ENCODE measurements at places on chromosomes 1 and 21.
A peak's percentile ranks its signal among the peaks of the same experiment; 100 is the strongest.

DNA sequence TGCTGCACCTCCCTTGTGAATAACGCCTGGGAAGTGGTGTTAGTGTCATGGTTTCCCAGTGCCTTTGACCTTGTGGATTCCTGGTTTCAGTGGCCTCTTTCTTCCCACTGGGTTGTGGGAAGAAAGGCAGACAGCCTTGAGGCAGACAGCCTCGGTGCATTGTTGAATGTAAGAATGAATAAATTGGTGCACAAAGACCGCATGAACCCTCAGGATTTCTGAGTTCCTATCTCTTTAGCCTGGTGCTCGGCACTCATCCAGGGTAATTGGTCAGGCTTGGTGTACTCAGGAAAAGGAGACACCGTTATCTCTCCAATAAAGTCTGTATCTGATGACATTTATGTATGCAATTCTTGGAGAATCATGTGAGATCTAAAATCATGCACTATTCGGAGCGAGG is 5.1 kb downstream of the ZNF362 start:
- DNase-seq: no peak

DNA sequence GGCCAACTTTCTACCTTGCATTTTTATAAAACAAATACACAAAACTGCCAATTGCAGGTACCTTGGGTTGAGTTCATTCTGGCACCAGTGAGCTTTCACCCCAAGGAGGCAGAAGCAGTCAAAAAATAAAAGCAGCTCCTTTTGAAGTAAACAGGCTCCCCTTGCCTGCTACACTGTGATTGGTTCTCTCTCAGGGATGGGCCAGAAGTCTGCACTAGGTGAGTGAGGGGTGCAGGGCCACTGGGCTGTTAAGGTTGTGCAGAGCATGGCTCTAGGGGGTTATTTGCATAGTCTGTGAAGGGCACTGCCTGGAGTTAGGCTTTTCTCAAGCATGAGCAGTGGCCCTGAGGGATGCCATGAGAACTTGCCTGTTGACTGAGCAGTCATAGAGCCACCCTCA is 39.1 kb downstream of the AKNAD1 start:
- DNase-seq: no peak

DNA sequence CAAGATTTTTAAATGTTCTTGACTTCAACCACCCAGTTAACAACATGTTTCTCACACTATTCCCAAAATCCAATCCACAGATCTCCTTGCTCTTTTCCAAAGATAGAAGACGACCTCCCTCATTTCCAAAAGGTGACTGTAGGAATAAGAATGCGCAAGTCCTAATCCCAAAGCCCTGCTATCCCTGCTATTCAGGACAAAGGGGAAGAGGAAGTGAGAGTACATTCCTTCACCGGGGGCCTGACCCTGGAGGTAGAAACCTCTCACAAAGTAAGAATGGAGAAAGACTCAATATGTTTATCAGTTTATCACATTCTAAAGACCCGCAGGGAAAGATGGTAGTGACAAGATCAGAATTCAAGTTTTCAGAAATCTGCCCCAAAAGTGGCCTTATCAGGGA is 55.7 kb downstream of the PLEKHA6 start:
- DNase-seq: no peak

DNA sequence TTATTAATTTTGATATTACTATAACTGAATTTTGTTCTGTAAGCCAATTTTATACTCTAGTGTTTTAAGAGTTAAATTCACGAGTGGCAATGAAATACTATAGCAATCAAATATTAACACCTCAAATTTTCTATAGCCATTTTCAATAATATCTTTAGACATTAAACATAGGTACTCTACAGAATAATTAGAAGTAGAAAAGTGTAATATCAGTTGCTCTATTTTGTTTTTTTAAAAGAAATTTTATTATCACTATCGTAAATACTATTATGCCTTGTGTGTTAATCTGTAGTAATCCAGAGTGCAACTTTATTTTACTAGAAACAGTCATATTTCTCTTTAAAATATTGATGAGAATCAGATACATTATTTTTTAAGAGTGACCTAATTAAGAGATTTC is 691.2 kb downstream of the USP25 start:
- no peak for DNase-seq

GRCh38 chr1:232132572-232132971 is 497.4 kb downstream of the SIPA1L2 start:
- no peak for DNase-seq

- DNase-seq: peak; percentile 56
These were observed 14.6 kb upstream of the MEX3A start for GRCh38 chr1:156096640-156097391.

- DNase-seq: no peak
These were observed 1351.7 kb downstream of the MRPL39 start for GRCh38 chr21:24255591-24255990.

- DNase-seq: no peak
These were observed 45.7 kb upstream of the PAXBP1 start for GRCh38 chr21:32817208-32817607.

DNA sequence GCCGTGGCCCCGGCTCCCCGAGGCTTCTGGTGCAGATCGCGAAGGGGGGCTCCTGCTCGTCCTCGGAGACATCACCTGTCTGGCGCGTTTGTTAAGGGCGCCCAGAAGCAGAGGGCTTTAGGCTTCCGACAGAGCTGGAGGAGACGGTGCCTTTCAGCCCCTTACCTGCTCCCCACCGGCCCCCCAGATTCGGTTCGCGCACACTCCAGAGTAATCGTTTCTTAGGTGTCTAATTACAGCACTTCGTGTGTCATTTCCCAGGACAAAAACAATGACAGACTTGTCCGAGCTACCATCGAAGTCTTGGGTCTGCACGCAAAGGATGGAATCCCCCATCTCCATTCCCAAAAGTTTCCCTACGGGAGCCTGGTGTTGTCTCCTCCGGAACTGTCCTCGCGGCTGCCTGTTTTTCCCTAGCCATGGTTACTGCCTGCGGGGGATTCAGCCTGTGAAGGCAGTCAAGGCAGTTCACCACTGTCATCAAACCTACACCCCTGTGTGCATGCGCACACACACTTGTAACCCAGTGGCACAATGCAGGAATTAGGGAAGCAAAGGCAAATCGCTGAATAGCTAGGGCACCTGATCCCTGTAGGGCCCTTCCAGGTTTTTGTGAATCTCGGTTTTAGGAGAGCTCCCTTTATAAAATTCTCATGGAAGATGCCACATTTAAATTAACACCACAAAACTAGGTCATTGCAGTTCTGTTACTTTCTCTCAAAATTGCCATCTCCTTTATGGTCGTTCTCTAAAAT is 738 bp upstream of the CDC42BPA start:
- no peak for DNase-seq

DNA sequence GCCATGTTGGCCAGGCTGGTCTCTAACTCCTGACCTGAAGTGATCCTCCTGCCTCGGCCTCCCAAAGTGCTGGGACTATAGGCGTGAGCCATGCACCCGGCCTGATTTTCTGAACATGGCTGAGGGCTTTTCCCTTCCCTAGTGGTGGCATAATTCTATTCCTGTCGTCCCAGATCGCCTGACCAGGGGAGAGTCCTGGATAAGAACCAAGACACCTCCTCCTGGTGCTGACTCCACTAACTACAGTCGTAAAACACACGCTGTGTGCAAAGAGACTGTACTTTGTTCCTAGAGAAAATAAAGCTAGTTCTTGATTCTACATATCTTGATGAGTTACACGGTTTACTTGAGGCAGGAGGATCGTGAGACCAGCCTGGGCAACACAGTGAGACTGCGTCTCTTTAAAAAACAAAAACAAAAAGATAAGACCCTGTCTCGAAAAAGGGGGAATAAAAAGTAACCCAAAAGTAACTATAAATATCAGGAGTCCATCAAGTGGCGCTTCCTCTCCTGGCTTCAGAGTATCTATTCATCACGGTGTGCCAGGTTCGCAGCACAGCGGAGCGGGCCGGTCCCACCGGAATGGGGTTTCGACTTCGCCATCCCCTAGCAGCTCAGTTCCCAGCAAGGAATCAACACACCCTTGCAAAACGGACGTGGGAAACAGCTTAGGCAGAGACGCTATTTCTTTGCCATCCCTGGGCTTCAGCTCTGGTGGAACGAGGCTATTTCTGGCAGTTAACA is 973 bp downstream of the SDF4 start:
- no peak for DNase-seq

- DNase-seq: no peak
These were observed 8.9 kb upstream of the LGALS8 start for GRCh38 chr1:236514703-236515442.

- peak; percentile 53 for DNase-seq
These were observed at the start of gene SLC19A1 for GRCh38 chr21:45542242-45542666. Gene SLC19A1, minus strand, starts transcription at chr21:45542440. Its CDS starts 4,481 bp downstream, at chr21:45537959.

- DNase-seq: no peak
These were observed 8.4 kb downstream of the QSOX1 start for GRCh38 chr1:180163041-180163440.

DNA sequence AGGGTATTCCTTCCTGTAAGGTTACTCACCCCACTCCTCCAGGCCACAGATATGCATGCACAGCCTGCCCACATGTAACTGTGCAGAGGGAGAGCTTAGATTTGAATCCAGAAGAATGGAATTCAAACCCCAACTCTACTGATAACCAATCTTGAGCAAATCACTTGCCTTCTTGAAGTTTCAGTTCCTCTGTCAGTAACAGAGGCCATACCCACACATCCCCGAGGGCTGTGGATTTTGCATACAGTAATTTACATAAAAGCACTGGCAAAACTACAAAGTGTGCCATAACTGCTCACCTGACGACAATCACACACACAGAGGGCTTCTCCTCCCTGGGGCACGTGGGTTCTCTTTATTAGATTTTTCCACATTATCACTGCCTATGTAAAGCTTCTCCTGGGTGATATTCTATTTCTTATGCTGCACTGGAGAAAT is 18.6 kb downstream of the CD247 start:
- no peak for DNase-seq

- DNase-seq: no peak
These were observed 75.7 kb downstream of the AXDND1 start for GRCh38 chr1:179441501-179441900.

DNA sequence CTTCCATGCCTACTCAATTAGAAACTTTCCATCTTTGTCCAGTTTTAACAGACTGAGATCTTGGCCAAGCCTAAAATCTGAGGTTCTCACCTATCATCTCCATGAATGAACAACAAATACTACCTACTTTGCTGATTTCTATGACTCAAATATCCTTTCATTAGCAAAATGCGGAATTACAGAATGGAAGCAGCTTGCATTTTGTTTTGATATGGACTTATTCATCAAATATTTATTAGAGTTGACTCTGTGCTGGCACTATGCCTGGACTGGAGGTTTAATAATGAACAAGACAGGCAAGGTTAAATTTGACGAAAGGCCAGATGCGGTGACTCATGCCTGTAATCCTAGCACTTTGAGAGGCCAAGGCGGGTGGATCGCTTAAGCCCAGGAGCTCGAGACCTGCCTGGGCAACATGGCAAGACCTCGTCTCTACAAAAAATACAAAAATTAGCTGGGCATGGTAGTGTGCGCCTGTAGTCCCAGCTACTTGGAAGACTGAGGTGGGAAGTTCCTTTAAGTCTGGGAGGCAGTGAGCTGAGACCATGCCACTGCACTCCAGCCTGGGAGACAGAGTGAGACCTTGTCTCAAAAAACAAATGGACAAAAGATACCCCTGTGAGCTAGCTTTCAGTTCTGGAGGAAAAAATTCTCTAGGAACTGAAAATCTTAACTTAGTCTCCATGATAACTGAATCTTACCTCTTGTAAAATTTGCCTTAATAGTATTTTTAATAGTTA is 29.4 kb upstream of the SOD1 start:
- no peak for DNase-seq

DNA sequence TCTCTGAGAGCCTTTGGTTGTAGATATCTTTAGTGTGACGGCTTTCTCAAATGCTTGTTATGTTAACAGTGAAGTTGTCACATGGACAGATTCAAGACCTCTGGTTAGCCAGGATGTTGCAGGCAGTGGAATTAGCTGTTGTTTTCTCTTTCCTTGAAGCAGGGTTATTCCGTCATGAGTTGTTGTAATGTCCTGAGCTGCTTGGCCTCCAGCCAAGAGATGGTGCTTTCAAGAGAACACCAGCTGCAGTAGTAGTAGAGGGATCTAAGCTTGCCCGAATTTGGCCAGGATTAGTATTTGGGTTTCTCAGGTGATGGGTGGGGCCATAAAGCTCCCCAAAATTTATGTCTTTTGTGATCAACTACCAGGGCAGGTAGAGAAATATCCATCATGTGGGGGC is 13.4 kb downstream of the KCNE1 start:
- DNase-seq: no peak

DNA sequence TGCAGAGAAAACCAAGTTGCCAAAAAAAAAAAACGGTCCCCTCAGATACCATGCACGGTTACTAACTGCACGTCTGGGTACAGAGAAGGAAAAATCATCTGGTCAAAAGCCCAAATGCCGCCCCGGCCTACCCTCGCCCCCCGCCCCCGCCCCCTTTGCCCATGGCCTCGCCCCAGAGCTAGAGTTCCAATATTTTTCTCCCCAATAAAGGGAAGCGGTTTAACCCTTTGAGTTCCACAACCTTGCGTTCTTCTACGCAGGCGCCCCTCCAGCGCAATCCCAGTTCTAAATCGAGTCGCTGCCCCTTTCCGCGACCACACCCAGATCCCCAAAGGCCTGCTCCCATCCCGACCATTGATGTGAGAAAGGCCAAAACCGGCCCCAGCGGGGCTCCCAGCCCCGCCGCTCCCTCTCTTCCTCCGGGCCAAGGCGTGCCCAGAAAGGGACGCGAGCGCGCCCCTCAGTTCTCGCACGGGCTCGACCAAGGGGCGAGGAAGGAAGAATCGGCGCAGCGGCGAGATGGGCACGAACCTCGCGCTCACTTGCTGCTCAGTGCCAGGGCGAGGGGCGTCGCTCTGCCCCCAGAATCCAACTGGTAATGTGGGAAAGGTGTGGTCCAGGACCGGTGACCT is 797 bp downstream of the WDR47 start:
- no peak for DNase-seq

DNA sequence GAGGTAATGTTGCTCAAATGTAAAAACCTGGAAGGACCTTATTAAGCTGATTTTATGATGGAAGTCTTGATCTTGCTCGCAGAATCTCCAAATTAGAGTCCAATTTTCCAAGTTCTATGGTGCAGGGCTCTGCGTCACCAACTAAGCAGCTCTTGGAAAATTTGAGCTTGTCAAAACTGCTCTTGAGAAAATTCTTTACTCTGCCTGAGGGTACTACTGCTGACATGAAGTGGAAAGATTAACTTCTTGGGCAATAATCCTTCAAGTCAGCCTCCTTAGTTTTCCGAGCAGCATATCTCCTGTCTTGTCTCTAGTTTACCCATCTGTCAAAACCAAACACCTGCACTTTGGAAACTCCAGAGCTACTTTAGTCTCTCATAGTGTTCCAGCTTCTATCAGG is 293.7 kb downstream of the KCTD3 start:
- DNase-seq: no peak
